Mesenchymal stem cell (in vitro differentiated cells and primary cell): ENCODE measurements at places on chromosomes 7 and 10.
A peak's percentile ranks its signal among the peaks of the same experiment; 100 is the strongest.

DNA sequence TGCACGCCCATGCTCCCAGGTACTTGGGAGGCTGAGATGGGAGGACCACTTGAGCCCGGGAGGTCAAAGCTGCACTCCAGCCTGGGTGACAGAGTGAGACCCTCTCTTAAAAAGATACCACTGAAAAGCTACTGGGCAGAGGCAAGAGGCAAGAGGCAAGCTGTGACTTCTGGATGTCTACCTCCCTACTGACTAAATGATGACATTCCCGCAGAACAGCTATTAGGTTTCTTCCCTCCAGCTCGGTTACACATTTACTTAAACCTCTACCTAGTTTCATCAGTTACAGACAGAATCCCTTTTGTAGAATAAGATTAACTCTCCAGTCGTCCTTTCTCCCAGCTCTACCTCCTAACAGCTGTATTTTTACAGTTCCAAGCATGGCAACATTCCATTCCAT is 21.2 kb downstream of the RHEB start:
- DNase-seq, result no peak

DNA sequence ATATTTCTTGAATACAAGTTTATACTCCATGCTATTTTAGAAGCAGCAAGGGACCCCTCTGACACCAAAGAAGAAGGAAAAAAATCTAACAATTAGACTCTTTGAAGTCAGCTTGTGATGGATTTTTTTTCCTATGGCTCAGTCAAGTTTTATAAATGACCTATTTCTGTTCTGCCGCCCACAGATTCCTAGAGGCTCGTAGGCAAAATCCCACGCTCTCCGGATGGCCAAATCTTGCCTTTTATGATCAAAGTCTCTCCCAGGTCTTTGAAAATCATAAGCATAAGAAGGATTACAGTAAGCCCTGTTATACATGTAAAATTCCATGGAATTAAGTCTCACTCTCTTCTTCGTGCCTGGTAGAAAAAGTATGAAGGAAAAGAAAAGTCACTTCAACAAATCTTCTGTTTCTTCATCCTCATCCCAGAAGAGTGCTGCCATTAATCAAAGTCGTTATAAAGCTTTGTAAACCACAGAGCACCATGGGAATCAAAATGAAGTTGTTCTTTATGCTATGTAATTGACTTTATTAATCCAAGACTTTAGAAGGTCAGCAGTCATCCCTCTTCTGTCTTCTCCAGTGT is 33.1 kb downstream of the ASB13 start:
- DNase-seq, result no peak

DNA sequence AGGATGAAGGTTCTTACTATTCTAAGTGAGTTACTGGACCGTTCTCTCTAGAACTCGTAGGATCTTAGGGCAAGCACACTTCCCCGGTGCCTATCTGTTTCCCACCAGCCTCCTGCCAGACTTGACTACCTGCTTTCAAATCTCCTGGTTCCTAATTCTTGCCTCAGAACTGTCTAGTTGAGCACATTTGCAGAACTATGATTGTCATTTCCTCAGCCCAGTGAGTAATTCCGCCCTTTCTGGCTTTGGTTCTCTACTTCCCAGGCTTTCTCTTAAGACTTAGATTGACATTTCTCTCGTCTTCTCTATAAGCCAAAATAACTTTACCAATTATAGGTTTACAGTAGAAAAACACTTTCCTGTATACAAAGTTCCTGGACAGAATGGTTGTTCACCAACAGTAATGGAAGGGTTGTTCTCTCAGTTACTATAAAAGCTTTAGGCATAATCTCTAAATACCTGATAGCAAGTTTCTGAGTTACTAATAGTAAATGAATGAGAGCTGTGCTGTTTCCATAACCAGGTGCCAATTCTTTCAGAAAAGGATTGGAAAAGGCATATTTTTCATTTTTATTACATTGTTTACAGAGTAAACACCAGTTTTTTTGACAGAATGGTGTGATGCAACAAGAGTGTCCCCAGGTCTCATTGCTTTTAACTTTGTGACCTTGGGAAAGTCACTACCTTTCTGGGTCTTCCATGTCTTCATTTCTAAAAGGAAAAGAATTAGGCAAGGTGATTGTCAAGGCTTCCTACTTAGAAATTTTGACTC is 41.1 kb downstream of the PLEKHA8 start:
- DNase-seq, result no peak

DNA sequence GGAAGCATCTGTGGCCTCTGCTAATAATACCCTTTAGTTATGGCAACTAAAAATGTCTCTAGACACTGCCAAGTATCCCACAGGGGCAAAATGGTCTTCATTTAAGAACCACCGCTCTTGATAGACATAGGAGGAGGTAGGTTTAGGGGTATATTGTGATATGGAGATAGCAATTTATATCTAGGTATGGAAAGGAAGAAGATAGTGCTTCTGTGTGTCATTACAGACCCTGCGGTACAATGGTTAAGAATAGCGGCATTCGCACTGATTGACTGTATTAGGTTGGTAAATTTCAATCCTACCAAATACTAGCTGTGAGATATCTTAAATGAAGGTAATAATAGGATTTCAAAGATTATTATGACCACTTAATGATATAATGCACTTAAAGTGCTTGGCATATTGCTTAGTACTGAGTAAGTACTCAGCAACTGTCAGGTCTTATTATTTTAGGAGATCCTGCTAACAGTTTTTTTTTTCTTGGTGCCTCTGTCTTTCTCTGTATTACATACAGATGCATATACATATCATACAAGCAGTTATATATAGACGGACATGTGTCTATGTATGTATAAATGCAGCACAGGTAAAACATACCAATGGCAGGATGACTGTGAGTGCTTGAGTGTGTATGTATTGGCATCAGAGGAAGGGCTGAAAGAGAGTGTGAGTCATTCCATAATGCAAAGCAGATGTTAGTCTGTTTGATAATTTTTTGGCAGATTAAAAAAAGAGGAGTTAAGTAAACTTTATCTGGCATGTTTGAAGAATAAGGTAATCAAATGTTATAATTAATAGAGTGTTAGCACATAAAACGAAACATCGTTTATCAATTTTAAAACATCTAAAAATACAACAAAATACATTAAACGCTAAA is 50.0 kb upstream of the ITGB8 start:
- DNase-seq, result peak; percentile 24

GRCh38 chr7:139036901-139037300 is 1.1 kb upstream of the ZC3HAV1L start:
- no peak for DNase-seq

- no peak for DNase-seq
Measured at GRCh38 chr7:94313926-94314325, 80.8 kb upstream of the COL1A2 start.

DNA sequence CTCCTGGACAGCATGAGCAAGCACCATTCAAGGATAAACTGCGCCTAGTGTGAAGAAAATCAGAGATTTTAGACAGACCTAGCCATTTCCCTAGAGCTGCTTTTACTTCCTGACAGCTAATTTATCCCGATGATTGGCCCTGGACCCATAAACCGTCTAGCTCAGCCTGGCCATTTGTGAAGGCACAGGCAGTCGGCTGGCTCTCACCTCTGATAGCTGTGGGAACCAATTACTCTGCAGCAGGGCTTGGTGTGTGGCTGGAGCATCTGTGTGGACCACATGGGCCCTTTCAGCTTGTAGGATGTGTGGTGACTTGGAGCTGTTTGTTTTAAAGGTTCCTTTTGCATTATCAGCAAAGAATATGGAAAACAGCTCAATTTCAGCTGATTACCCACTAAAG is 111.1 kb upstream of the NPY start:
- no peak for DNase-seq

DNA sequence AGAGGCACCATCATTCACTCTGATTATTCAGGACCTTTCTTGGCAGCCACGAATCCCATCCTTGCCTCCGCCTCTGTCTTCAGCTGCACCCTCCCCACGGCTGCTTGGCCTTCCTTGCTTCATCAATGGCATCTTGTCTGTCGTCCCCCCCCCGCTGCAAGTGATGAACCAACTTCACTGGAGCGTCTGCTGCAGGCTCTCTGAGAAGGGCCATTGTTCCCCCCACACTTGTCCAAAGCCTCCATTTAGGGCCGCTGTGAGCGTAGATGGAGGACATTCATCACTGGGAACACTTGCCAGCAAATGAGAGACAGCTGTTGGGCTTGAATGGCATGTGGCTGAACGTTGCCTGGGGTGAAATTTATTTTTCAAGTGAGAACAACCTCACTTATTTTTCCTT is 20.1 kb downstream of the AFAP1L2 start:
- no peak for DNase-seq

- DNase-seq, result no peak
Measured at GRCh38 chr10:95248989-95249388, 41.8 kb downstream of the PDLIM1 start.

DNA sequence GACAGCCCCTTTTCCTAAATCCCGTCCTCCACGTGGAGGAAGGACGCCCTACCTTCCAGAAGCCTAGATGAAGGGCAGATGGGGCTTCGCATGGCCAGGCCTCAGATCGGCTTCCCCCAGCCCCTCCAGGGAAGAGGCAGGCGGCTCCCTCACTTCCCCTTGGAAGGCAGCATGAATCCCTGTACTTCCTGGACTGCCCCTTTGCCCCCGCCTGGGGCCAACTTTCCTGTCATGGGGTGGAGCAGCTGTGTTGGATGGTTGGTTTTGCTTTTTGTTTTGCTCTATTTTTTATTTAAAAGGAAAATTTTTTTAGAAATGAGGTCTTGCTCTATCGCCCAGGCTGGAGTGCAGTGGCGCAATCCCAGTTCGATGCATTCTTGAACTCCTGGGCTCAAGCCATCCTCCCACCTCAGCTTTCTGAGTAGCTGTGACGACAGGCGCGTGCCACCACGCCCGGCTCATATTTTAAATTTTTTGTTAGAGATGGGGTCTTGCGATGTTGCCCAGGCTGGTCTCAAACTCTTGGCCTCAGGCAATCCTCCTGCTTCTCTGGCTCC is 27.2 kb downstream of the GTF2IRD1 start:
- DNase-seq, result peak; percentile 83

GRCh38 chr7:106752367-106752766 is 91.4 kb upstream of the CCDC71L start:
- no peak for DNase-seq

DNA sequence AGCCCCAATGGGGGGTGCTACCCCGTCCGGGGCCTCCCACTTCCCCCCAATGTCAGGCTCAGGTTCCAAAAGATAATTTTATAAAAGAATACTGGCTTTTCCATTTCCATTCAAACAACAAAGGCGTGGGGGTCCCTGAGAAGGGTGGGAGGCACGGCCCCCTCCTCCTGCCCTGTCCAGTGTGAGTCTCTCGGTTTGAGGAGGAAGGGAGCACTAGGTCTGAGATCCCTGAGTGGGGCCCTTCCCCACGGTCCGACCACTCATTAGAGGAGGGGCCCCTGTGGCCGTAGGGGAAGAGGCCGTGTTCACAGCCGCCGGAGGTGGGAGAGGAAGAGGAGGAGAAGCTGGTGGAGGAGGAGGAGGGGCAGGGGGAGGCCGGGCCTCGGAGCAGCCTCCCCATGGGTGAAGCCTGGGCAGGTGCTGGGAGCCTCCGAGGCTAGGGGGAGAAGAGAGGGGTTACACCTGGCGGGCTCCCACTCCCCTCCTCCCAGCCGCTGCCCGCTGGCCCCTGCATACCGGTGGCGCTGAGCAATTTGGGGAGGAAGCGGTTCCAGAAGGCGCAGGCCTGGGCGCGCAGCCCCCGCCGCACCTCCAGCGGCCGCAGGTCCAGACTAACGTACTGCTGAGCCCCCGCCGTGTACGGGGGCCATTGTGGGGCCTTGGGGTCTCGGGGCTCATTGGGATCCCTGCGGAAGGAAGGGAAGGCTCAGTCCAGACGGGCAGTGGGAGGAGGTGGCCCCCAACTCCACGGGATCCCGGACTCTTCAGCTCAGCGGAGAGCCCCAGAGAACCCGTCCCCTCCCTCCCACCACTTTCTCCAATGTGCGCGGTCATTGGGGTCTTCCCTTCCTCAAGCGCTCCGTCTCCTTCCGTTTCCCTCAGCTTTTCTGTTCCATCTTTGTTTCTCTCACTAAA is 1.4 kb upstream of the UFSP1 start:
- DNase-seq, result no peak

- no peak for DNase-seq
Measured at GRCh38 chr7:137934941-137935883, 66.7 kb downstream of the CREB3L2 start.

GRCh38 chr10:29756451-29756850 is 121.7 kb upstream of the SVIL start:
- no peak for DNase-seq
